MG63 (cell line): ENCODE measurements at places on chromosomes 13 and 19. TPM values are rescaled to one million over a fixed set of nuclear protein-coding genes. Genes with fewer than 3 reads are reported as not detected.
A peak's percentile ranks its signal among the peaks of the same experiment; 100 is the strongest.

DNA sequence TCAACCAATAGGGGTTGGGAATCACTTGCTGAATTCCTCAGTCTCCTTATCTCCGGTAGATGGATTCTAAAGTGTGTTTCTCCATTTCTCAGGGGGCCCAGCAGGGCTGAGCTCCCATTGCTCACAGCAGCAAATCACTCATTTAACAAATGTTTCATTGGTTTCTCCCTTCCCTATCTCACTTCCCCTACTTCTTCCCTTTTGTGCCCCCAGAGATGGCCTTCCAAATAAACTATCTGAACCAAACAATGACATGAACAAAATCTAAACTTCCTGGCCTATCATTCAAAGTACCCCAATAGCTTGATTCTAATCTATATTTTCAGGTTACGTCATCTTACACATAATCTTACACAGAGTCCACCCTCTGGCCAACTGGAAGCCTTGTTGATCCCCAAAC is 60.4 kb downstream of the DLEU7 start:
- DNase-seq, result no peak

DNA sequence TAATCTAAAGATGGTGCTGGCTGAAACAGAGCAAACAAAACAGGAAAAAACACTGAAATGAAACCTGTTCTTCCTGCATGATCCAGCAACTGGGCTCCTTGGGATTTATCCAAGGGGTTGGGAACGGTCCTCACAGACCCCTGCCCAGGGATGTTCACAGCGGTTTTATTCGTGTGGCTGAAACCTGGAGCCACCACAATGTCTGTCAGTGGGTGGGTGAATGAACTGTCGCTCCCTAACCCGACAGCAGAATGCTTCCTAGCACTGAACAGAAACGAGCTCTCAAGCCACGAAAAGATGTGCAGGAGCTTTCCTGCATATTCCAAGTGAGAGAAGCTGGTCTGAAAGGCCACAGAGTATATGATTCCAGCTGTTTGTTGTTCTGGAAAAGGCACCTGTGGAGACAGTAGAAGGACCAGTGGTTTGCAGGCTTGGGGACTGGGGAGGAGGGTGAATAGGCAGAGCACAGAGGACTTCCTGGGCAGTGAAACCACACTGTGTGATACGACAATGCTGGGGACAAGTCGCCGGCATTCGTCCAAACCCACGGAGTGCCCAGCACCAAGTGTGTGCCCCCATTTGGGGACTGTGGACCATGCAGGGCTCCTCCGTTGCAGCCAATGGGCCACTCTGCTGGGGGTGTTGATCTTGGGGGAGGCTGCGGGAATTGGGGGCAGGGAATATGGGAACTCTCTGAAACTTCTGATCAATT is 73.9 kb downstream of the TEX29 start:
- no peak for DNase-seq

DNA sequence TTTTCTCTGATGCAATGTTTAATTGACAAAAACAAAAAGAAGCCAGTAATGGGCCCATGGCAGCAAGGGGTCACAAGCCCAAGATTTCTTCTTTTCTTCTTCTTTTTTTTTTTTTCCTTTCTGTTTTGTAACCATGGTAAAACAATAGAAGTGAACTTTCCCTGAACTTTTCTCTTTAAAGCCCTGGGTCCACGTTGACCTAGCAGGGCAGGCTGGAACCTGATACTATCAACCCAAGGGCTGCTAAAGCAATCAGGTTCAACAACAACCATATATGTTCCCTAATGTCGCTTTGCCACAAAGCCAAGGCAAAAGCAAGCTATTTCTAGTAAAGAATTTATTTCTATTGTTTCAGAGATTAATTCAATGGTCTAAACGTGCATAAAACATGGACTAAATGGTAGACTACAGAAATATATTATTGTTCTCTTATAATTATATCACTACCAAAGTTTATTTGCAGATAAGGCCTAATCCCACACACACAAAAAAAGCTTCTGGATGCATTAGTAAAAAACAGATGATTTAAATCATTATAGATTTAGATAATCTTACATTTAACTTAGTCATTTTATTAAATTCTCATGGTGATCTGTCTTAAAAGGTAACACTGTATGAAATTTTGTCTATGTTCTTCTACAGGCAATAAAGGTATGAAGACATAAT is 153.9 kb downstream of the DACH1 start:
- DNase-seq, result no peak

The TUBB4A gene
- total RNA-seq, result 0.03 TPM in 1 of 2 replicates, not detected in the other

- DNase-seq, result no peak
Measured at GRCh38 chr19:35009424-35010415, 9.6 kb downstream of the GRAMD1A start.

The TPTE2 gene
- total RNA-seq, result not detected in 2 replicates

DNA sequence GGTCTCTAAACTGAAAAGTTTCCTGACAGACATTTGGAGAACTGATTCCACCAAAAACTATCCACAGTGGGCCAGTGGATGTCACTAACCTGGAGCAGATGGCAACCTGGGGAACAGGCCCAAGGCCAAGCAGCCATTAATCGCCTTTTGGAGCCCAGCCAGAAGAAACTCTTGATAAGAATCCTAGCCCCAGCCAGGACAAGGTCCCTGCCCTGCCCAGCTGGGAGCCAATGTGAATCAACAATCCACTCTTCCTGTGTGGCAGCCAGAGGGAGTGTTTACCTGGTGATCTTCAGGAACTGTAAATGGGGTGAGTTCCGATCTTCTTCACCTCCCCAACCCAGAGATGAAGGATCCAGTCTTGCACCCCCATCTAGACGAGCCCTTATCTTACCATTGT is 14.5 kb upstream of the IGSF23 start:
- no peak for DNase-seq

DNA sequence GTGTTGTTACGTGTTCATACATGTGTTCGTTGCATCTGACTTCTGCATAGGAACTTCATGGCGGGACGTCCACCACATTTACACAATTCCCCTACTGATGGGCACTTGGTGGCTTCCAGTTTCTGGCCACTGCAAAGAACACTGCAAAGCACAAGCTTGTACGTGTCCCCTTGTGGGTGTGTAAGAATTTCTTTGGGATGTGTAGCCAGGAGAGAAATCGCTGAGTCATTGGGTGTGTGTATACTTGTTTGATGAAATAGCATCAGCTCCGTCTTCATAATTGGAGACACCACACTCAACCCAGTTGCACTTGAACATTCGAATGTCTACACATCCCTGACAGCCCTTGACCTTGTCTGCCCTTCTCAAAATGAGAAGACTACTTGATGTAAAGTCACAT is 19.2 kb downstream of the KLK5 start:
- peak; percentile 48 for DNase-seq

GRCh38 chr13:42394361-42394708 is 122.4 kb downstream of the AKAP11 start:
- no peak for DNase-seq

The PRRG2 gene
- total RNA-seq, result 0.20 TPM in 1 of 2 replicates, not detected in the other

The SIGLEC8 gene
- not detected in 2 replicates for total RNA-seq

The SMAD9 gene
- 7.0 and 7.6 TPM in 2 replicates for total RNA-seq
